Stimulated activated CD8-positive, alpha-beta memory T cell treated with anti-CD3 and anti-CD28 coated beads, Interleukin-4, amount 100 ng/mL, for 4 hours (primary cell): ENCODE measurements at places on chromosomes 7 and 10.

DNA sequence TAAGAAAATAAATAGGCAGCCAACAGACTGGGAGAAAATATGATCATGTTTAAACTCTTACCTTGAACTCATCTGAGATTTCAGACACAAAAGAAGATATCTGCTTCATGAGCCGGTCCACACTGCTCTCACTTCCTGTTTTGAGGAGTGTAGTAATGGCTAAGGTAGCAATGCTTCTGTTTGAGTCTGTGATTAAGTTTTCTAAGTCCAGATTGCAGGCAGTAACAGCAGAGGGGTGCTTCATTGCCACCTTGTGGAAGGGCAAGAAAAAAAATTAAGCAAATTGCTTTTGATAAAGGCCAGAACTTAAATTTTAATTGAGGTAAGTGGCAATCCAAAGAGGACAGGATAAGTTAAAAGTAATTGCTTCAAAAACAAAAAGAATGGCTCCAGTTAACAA, 69.1 kb downstream of the MEST start:
- DNase-seq, result no peak

GRCh38 chr10:21995557-21995956, 8.0 kb downstream of the DNAJC1 start:
- DNase-seq, result no peak

DNA sequence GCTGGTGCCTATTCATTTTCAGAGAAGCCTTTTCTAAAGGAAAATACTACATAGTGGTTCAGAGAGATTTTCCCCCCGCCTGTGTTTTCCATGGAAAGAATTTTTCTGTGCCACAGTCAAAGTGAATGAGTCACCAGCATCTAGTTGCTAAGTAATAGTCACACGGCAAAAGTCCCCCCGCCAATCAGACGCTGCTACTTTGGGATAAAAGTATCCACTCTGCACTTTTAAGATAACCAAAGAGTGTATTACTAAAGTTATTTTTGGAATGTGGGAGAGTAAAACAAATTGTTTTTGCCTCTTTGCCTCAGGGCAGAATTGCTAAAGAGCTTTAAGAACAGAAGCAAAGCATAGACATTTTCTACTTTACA, 23.5 kb downstream of the ABLIM1 start:
- no peak for DNase-seq

GRCh38 chr10:122746408-122746807, 46.8 kb upstream of the C10orf120 start:
- no peak for DNase-seq

GRCh38 chr7:37759526-37759925, 76.0 kb downstream of the GPR141 start:
- DNase-seq, result no peak

GRCh38 chr7:47221826-47222225, 360.1 kb downstream of the TNS3 start:
- no peak for DNase-seq

DNA sequence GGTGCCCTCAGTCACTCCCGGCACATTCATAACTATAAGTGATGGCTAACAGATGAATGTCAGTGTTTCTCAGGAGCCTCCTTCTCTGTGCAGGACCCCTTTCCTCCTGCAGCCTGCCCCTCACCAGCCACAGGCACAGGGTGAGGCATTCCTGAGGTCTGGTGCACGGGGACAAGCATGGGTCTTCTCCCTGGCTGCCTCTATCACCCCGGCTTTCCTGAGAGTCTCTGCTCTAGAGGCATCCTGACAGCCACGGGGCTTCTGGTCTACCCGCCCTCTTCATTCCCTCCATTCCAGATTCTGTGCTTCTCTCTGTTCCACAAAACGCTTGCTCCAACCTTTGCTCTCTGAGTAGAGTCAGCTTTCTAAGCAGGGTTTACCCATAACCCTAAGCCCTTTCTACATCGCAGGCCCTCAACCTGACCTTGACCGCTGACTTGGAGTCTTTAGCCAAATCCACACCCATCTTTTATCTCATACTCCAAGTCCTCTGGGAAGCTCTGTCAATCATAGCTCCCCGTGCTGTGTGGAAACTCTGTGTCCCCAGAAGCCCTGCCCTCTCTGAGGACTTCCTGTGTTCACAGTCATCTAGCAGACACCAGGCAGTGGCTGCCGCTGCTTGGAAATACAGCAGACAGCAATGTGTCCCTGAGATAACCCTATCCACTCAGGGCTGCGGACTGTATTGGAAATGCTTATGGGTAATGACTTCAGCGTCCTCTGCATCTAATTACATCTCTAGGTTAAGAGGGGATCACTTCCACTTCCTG, 159.0 kb downstream of the SFMBT2 start:
- DNase-seq, result no peak

DNA sequence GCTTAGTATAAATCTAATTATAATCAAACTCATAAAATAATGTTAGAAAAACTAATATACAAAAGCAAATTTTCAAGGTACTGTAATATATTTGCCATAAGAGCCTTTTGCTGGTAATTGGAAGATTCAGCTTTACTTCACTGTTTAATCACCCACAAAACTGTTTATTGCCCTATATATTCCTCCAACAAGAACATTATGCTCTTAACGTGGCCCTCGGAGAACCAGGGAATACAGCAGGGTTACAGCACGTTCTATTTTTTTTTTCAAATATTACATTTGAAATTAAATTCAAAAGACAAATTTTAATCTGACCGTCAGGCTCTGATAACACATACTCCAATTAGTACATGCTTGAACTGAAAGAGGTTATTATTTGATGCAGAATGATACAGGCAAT, 336.3 kb upstream of the LRRN3 start:
- DNase-seq, result no peak
